CD4-positive, alpha-beta T cell (primary cell): ENCODE measurements at places on chromosomes 3 and 15.

GRCh38 chr3:161740421-161740820, 243.8 kb downstream of the OTOL1 start:
- no peak for DNase-seq

DNA sequence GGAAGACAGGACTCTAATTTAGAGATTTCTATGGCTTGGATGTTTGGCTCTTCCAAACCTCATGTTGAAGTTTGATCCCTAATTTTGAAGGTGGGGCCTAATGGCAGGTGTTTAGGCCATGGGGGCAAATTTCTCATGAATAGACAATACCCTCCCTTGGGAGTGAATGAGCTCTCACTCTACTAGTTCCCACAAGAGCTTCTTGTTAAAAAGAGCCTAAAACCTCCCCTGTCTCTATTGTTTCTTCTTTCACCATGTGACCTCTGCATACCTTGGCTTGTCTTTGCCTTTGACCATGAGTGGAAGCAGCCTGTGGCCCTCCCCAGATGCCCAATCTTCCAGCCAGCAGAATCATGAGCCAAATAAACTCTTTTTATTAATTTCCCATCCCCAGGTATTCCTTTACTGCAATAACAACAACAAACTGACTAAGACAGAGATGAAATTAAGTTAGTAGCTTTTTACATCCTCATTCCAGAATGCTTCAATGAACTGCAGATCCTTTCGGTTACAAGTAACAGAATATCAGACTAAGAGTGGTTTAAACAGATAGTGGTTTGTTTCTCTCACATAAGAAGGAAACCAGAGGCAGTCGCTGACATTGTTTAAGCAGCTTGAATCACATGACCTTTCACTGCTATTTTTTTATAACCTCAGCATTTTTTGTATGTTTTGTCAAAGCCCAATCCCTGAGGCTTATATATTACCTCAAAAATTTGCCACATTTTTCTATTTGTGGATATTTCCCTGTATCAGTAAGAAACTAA, 1013.3 kb upstream of the SEMA6D start:
- no peak for DNase-seq

GRCh38 chr3:73442152-73442551, 182.6 kb downstream of the PDZRN3 start:
- no peak for DNase-seq

GRCh38 chr3:69391554-69391953, 5.7 kb upstream of the FRMD4B start:
- DNase-seq, result no peak

GRCh38 chr15:78880242-78880533, 7.5 kb downstream of the MORF4L1 start:
- no peak for DNase-seq

GRCh38 chr3:36804295-36805055, 40.1 kb upstream of the DCLK3 start:
- no peak for DNase-seq

- DNase-seq, result no peak
Measured at GRCh38 chr15:41746802-41747201, 27.5 kb upstream of the MAPKBP1 start.

GRCh38 chr3:139988472-139989156, 53.6 kb downstream of the CLSTN2 start:
- no peak for DNase-seq

GRCh38 chr15:68364028-68364659, 67.8 kb downstream of the ITGA11 start:
- DNase-seq, result no peak

DNA sequence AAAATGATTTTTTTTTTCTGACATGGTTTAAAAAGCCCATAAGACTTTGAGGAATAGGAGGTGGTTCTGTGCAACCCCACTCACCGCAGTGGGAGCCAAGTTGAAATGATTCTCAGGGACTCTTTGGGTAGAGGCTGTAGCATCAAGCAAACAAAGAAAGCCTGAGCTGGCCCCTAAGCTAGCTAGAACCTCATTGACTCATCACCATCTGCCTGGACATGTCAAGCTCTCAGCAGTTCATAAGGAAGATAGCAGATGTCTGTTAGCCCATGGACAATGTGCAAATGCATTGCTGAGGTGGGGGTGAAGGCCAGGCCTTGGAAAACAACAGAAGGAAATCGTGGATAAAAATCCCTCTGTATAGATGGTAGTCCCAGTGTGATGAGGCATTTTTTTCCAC, 234.8 kb downstream of the NR2F2 start:
- DNase-seq, result no peak

DNA sequence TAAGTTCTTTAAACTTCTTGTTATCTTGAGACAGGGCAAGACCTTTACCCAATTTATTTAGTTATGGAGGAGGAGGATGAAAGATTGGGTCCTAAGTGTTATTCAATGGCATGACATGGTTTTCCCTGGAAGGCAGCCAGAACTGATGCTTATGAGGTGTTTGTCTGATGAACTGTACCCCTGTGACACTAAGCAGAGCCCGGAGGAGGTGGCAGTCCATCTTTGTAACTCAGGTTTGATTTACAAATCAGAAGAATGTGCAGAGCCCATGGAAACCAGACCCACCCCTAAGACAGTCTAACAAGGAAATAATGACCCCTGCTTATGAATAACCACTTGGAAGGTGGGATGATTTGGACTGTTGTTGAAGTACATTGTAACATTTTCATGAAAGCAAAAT, 878.6 kb upstream of the NR2F2 start:
- no peak for DNase-seq
